ENCODE measurements at places on chromosomes 3 and 15.

GRCh38 chr15:51162865-51163762 is 68.4 kb upstream of the TNFAIP8L3 start:
- no peak for DNase-seq

DNA sequence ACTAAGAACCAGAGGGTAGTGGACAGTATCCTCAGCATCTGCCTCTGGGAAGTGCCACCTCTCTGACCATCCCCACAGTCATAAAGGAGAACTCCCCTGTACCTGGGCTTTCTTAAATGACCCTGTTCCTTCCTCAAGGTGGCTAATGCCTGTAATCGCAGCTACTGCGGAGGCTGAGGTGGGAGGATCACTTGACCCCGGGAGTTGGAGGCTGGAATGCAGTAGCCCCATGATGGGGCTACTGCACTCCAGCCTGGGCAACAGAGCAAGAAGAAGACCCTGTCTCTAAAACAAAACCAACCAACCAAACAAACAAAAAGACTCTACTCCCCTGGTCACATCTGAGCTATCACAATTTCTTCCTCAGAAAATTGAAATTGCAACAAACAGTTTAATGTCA is 848 bp upstream of the BUB1B start:
- DNase-seq = no peak

GRCh38 chr3:178517665-178518334 is 18.4 kb upstream of the KCNMB2 start:
- DNase-seq = no peak

DNA sequence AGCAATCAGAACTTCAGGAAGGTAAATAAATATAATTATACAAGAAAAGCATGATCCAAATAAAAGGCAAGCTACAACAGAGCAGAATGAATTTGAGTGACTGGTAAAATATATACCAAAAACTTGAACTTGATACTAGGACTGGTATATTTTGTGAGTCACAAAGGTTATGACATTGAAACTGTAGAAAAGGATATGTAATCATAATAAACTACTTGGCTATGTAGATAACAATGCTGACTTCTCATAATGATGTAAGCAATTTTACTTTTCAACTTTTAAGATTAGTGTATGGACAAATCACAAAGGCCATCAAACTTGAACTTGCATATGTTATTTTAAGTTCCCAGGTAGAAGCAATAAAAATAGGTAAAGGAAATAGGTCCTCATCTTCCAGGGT is 384.5 kb upstream of the NECTIN3 start:
- no peak for DNase-seq

- no peak for DNase-seq
These were observed 9.3 kb downstream of the BAHD1 start for GRCh38 chr15:40450047-40450446.

GRCh38 chr3:49434731-49435130 is 5.6 kb upstream of the NICN1 start:
- DNase-seq = no peak

- DNase-seq = no peak
These were observed 15.6 kb upstream of the STRA6 start for GRCh38 chr15:74217907-74218885.

GRCh38 chr3:54033761-54034160 is 88.6 kb upstream of the CACNA2D3 start:
- no peak for DNase-seq

GRCh38 chr3:185983495-185984141 is 45.8 kb upstream of the TRA2B start:
- DNase-seq = no peak

GRCh38 chr15:90423801-90424319 is 35.8 kb downstream of the IQGAP1 start:
- DNase-seq = no peak

GRCh38 chr3:171055336-171056178 is 29.0 kb upstream of the SLC2A2 start:
- DNase-seq = no peak

DNA sequence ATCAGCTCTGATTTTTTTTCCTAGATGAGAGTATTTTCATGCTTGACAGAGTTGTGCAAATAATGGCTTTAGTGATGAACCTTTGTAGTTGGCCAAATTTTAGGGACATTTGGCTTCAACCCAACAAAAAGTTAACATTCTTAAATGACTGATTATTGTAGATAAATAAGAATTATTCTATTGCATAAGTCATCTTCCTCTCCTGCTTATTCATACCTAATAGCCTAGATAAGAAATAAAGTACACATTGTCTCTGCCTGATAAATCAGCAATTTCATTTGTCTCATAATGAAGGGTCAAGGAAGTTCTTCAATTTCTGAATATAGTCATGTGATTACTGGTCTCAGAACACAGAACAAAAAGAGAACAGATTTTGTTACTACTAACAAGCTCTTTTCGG is 428.9 kb upstream of the IL12A start:
- no peak for DNase-seq

GRCh38 chr3:113747283-113748046 is 630 bp downstream of the ATP6V1A start:
- no peak for DNase-seq

DNA sequence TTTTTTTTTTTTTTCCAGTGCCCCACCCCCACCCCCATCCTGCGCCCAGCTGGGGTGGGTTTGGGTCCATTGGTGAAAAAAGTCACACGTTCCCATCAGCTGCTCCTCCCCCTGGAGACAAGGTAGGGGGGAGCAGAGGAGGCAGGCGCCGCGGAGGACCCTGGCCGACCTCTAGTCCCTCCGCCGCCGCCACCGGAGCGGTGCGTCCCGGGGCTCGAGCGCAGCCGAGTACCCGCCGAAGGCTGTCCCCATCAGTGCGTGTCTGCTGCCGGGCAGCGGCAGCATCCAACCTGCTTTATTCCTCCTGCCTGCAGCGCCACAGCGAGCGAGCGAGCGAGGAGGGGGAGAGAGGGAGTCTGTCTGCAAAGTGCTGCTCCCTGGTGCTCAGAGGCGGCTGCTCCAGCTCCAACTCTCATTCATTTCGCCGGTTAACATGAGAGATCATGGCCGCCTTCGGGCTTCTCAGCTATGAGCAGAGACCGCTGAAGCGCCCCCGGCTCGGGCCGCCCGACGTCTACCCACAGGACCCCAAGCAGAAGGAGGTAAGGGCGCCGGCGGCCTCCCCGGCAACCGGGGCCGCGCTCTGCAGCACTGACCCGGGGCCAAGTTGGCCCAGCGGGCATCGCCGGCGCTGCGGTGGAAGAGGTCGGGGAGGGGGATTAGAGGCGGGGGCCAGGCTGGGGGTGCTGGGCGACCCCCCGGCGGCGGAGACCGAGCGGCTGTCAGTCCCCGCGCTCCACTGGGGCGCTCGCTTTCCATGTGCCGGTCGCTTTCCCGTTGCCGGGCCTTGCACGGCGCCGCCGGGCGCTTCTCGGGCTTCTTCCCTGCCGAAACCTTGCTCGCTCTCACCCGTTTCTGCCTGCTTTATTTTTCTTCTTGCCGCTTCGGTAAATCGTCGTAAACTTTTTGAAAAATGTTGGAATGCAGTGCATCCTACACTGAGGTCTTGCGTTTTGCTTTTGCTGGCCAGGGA is 1.3 kb downstream of the MED12L start:
- peak; percentile 27 for DNase-seq

GRCh38 chr3:168251371-168251770 is 155.6 kb upstream of the GOLIM4 start:
- no peak for DNase-seq

DNA sequence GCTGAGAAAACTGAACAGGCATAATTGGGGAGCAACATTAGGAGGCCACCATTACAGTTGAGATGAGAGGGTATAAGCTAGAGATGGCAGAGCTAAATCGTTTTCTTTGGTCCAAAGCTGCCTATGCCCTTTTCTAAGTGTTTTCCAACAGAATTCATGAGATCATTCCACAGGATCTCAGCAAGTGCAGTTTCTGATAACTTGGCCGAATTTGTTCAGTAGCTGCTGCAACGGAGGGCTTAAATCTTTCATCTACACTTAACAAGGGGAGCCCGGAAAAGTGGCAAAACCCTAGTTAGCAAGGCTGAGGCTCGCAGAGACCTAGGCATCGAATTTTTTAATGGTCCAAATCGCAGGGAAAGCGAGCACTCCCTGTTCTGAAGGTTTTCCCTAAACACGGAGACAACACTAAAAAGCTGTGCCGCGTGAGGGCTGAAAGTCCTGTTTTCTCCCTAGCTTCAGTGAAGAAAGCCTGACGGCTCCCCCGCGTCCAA is 531 bp upstream of the BLOC1S6 start:
- no peak for DNase-seq

GRCh38 chr15:61075741-61076140 is 153.4 kb downstream of the RORA start:
- DNase-seq = no peak

- no peak for DNase-seq
These were observed 398.4 kb upstream of the CNTN3 start for GRCh38 chr3:75012791-75013331.

DNA sequence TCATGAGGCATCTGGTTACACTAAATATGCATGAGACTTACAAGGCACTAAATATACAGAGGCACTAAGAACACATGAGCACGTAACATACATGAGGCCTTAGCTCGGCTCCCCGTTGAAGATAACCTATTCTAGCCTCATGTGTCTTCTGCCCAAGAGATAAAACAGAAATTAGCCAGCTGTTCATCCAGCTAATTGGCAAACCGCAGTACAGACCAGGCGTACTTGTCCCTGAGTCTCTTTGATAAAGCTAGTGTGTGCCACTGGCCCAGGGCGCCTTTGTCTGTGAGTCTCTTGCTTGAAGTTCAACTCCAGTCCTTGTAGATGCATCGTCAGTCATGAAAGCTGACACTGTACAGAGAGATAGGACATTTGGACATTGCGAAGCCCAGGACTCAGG is 121.9 kb upstream of the SPATA12 start:
- DNase-seq = no peak

GRCh38 chr15:58506783-58507668 is 75.2 kb downstream of the LIPC start:
- no peak for DNase-seq

DNA sequence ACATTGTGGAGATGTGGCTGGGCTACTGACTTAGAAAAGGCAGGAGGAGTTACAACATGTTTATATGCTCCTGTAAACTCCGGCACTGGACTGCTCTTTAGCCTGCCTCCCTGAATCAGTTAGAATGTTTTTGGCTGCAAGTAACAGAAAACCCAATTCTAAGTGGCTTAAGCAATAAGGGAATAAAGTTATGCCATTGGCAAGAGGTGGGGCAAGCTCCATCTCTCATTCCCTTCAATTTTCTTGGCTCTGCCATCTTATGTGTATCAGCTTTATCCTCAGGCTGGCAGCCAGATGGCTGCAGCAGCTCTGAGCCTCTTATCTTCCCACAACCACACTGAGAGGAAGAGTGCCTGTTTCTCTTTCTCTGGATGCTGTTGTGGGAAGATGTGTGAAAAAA is 22.4 kb upstream of the MEIS2 start:
- no peak for DNase-seq

DNA sequence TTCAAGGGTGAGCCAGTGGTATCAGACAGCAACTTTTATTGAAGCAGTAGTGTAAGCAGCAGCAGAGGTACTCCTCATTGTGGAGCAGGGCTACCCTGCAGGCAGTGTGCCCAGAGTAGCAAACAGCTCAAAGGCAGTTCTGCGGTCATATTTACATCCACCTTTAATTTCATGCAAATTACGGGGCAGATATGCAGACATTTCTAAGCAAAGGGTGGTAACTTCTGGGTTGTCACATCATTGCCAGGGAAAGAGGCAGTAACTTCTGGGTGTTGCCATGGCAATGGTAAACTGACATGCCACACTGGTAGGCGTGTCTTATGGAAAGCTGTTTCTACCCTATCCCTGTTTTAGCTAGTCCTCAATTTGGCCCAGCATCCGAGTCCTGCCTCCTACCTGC is 46.5 kb upstream of the CLDN18 start:
- no peak for DNase-seq

GRCh38 chr15:40914486-40914885 is 14.7 kb upstream of the DLL4 start:
- no peak for DNase-seq

DNA sequence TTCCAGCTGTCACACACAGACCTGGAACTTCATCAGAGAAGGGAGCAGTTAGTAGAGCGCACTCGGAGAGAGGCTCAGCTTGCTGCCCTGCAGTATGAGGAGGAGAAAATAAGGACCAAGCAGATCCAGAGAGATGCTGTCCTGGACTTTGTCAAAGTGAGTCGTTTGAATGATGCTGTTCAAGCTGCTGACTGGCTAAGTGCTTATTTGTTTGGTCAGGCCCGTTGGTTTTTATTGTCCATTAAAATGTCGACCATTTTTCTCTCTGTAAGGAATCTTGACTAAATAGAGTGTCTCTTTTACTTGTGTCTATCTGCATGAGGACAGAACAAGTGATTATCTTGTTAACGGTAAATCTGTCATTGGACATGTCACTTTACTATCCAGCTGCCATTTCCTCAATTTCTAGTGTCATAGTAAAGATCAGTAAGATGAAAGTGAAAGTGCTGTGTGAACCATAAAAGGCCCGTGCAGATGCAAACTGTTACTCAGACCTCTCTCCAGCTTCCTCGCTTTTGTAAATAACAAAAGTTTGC is 56.9 kb downstream of the LRCH3 start:
- peak; percentile 4 for DNase-seq

GRCh38 chr3:61669203-61669602 is 107.8 kb downstream of the PTPRG start:
- no peak for DNase-seq

DNA sequence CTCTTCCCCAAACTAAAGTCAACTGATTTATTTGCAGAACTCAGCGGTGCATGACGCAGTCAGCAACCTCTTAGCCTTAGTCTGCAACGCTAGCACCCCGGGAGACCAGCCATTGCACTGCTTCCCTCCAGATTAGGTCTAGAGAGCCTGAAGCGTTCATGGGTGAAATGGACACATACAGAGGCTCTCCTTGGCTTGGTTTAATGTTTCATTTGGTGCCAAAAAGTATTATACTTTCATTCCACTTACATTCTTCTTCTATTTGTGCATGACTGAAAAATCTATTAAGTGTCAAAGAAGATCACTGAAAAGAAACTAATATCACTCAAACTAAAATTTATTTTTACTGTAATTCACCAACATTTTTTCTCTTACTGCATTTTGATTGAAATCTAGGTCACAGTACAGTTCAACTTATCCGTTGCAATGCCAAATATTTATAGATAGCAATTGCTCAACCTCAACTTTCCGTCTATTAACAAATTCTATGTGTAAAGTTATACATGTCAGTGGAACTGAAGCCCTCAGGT is 116.2 kb downstream of the ROBO1 start:
- no peak for DNase-seq

DNA sequence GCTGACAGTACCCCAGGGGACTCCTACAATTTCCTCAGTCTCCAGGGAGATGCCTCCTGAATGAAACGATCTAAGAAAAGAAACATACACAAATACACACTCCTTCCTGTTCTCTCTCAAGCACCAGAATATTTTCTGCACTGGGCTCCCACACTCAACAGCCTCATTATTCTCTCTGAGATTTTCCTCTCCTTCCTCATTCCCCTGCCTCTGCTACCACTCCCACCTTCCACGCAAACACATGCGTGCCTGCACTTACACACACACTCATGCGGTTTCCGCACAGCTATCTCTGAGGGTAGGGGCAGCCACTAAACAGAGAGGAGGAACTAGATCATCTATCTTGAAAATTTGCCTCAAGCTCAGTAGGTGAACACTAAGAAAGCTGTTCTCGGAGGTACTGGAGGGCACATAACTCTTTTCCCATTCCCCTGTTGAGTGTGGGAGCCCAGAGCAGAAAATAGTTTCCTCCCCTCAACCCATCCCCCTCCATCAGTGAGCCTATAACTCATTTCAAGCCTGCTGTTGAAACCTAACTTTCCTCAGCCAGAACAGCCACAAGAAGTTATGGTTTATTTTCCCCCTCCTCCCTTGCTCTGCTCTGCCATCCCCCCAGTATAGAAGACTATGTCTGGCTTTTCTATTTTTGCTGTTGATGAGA is 30.5 kb upstream of the TIPARP start:
- DNase-seq = no peak

Measured in BJ (cell line).